ENCODE measurements at places on chromosomes 2 and 18. TPM values are rescaled to one million over a fixed set of nuclear protein-coding genes. Genes with fewer than 3 reads are reported as not detected.
A peak's percentile ranks its signal among the peaks of the same experiment; 100 is the strongest.

DNA sequence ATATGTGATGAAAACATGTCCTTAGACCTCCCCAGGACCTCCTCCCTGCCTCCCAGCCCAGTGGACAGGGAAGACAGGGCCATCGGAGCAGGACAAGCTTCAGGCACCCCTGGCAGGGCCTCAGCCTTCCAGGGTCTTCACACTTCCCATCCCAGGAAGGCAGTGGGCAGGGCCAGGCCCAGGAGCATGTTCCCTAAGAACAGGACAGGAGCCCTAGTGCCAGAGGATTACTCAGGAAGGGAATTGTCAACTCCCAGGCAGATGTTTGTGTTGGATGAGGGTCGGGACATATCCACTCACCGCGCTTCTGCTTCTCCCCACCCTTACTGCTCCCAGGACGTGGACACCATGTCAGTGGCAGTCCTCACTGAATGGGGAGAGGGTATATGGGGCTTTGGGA is 138.9 kb downstream of the TNS1 start:
- no peaks in the 10 kb centered on the region for H3K36me3 ChIP-seq
- no peak overlapping the region for H3K27ac ChIP-seq
- H3K4me3 ChIP-seq = no peak overlapping the region
- H3K27me3 ChIP-seq = no peaks in the 10 kb centered on the region

- peak; percentile 93 for DNase-seq
- H3K27me3 ChIP-seq = no peaks in the 10 kb centered on the region
- H3K36me3 ChIP-seq = no peaks in the 10 kb centered on the region
- H3K27ac ChIP-seq = peak overlapping the region; percentile 65
- no peak overlapping the region for H3K4me3 ChIP-seq
- peaks cover 86% of the 10 kb centered on the region for H3K4me1 ChIP-seq
Observed at GRCh38 chr2:191467113-191467512, 210.8 kb upstream of the NABP1 start.

DNA sequence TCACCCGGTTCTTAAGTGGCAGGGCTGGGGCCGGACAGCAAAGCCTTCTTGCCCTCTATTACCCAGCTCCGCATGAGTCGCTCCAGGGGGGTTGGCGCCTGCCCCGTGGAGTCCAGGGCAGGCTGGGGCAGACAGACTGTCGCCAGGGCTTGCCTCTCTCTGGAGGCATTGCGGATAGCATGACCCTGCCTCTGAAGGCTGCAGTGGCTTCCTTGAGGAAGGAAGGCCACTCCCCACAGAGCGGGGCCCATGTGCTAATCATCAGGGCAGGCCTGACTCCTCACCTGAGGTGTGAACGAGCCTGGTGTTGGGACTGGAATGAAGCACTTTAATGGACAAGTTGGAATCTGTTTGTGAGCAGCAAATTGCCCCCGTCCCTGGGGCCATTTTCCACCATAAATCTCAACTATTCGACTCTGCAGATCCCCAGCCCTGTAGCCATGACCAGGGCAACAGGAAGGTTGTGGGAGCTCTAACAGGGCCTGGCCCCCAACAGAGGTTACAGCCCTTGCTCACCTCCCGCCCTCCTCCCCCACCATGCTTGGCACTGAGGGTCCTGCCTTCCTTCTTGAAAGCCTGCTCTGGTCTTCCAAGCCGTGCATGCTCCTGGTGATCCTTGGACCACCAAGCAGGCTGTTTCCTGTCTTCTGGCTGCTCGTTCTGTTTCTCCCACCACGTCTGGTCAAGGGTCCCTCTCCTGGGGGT is 144.9 kb upstream of the HAAO start:
- peaks cover 7% of the 10 kb centered on the region for H3K4me1 ChIP-seq
- DNase-seq = no peak
- no peak overlapping the region for H3K4me3 ChIP-seq
- no peaks in the 10 kb centered on the region for H3K27me3 ChIP-seq
- H3K27ac ChIP-seq = no peak overlapping the region
- H3K36me3 ChIP-seq = no peaks in the 10 kb centered on the region

CIDEA gene
- 56.7 TPM for total RNA-seq

DNA sequence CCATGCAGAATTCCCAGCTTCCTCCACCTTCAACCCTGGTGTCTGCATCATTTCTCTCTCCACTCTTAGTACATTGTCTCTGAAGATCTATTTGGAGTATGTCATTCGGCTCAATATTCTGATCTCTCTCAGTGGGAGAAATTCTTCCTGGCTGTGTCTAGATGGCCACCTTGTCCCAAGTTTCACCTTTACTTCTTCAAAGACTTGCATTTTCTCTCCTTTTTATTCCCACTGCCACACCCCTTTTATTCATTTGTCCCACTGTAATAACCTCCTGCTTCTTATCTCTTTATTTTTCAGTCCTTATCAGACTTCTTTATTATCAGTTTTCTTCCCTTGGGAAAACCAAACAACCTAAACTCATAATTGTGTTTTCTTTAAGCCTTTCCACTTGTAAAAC is 54.3 kb upstream of the CERS6 start:
- H3K27ac ChIP-seq = no peak overlapping the region
- H3K4me1 ChIP-seq = peaks cover 15% of the 10 kb centered on the region
- no peak overlapping the region for H3K4me3 ChIP-seq
- H3K27me3 ChIP-seq = no peaks in the 10 kb centered on the region
